ENCODE measurements at places on chromosomes 3 and 15.

GRCh38 chr15:47715856-47716445 lies 1.4 kb upstream of the SEMA6D start:
- no peak for DNase-seq

- DNase-seq = no peak
These were observed 176.2 kb downstream of the EFHB start for GRCh38 chr3:19757773-19758172.

- DNase-seq = peak; percentile 66
These were observed 318.8 kb upstream of the NAALADL2 start for GRCh38 chr3:174540116-174540908.

GRCh38 chr15:45132844-45133560 lies 3.2 kb downstream of the DUOX1 start:
- no peak for DNase-seq

DNA sequence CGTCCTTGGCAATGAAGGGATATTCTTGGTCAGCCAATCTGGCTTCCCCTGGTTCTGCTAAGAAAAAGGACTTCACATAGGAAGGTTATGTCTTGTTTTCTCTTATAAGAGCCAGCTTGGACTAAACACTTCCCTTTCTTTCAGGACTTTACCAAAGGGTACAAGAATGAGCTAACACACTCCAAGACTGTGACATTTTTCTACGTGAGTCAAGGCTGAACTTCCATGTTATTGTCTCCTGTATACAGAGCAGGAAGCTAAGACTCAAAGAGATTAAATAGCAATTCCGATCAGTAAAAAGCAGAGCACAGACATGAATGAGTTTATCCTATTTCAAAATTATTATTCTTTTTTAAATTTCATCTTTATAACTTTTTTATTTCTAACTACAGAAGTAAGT lies 63.3 kb upstream of the STT3B start:
- DNase-seq = no peak

GRCh38 chr3:98545940-98546339 lies 14.2 kb downstream of the GPR15 start:
- DNase-seq = no peak

- no peak for DNase-seq
These were observed 21.6 kb downstream of the UACA start for GRCh38 chr15:70741677-70742293.

DNA sequence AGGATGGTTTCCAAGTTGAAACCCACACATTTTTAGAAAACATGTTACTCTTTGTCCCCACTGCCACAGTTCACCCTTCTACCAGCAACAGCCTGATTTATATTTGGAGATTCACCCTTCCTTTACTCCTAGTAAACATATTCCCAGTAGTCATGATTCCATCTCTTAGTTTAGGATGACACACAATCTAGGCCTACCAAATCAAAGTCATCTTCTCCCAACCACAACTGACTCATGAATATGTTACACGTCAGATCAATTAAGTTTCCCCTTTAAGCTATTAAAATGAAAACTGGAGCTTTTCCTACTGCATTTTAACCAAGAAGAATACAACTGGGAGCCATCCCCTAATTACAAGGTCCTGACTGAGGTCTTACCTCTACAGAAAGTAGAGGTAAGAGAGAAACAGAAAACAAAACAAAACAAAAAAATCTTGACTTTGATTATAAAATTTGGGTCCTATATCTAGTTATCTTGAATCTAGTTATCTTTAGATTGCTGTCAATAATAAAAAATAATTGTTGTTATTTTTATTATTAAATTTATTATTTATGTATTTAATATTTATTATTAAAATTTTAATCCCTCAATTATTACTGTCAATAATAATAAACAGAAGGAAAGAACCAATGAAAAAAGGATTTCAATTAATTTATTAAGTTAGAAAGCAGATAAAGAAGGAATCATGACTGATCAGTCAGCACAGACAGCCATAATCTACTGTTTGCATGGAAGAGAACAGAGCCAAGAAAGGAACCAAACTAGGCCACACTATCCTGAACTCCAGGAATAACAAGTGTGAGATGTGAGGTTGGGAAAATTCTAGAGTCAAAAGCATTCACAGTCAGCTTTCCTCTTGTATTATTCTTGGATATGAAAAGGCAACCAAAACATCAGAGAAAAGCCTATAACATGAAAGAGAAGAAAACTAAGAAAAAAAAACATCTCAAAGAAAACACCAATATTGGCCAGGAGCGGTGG lies 12.5 kb downstream of the DPH6 start:
- DNase-seq = no peak

DNA sequence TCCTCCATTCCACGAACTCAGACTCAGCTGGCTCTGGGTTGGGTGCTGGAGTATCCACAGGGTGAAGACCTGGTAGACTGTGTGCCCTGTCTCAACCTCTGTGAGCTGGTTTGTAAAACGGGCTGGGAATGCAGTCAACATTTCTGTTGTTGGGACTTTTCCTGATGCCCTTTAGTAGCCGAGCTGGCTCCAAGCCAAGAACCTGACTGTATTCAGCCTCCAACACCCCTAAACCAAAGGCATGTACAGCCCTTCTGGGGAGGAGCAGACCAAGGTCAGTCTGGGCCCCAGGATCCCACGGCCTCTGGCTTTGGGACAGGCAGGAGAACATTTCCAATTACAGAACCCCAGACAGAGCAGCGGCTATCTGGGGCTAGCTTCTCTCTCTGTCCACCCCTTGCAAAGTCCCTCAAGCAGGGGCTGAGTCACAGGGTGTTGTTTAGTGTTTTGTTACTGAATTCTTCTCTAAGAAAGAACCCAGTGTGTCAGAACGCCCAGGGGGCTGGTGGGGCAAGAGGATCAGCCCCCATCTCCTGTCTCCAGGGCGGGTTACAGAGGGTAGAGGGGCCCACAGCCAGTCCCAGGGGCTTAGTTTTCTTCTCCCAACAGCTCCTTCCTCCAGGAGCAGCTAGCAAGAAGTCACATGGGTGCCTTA lies 56.8 kb upstream of the SLC6A6 start:
- no peak for DNase-seq

- peak; percentile 64 for DNase-seq
These were observed 1.5 kb upstream of the MYNN start for GRCh38 chr3:169771497-169772304.

- no peak for DNase-seq
These were observed 2.0 kb downstream of the PPM1M start for GRCh38 chr3:52247409-52248164.

DNA sequence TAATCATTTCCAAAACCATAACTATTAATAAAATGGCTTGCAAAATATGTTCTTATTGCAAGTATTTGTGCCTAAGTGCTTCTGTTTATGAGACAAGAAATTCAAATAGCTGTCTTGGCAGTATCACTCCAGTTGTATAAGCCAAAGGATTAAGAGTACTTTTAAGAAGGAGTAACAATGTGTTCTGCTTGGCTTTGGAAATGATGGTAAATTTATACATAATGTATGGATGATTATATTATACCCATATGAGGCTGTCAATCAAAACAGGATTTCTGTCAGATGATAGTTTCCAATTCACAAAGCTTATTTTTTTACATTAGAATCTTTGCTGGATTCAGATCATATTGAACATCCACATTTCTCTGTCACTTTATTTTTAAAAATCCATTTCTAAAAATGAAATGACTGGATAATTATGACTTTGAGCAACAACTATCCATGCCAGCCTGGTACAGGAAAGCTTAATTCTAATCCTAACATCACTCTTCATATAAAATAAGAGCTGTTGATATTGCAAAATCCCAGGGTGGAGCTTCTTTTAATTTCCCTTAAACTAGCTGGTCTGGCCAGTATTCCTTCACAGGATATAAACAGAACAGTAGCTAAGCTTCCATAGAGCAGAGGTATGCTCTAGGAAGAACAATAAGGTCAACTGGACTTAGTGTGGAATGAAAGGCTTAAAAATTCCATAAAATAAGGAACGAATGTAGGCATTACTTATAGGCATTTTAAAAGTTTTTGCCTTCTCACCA lies 30.0 kb upstream of the ZNF280D start:
- no peak for DNase-seq

GRCh38 chr3:9970020-9970652 lies 16.5 kb downstream of the EMC3 start:
- DNase-seq = no peak

DNA sequence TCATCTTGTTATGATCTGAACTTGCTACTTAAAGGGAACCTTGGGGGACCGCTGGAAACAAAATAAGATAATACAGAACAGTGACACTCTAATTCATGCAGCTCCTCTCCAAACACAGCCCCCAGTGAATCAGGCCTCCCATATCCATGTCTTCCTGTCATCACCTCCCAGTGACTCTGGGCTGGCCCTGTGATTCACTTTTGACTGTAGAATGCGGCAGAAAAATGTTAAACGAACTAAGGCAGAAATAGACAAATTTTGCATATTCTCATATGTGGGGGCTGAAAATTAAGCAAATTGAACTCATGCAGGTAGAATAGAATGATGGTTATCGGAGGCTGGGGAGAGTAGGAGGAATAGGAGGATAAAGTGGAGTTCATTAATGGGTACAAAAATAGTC lies 20.2 kb upstream of the GADL1 start:
- DNase-seq = no peak

DNA sequence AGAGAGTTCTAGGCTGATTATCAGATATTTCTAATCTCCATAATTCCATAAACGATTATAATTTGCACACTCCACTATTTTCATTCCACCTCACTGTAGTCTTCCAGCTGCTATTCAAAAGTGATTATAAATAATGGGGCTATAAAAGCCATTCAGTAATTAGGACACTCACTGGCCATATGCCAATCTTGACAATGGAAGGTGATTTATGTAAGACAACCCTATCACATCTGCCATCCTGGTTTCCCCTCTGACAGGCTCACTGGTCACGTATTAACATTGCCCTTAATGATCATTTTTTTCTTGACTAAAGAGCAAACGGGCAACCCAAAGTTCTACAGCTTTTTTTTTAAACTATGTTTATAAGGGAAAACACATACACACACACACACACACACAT lies 402.4 kb downstream of the MAGI1 start:
- no peak for DNase-seq

GRCh38 chr3:52458770-52459545 lies 3.6 kb downstream of the NISCH start:
- DNase-seq = no peak

- DNase-seq = no peak
These were observed 17.2 kb downstream of the FLNB start for GRCh38 chr3:58025406-58025805.

- no peak for DNase-seq
These were observed 32.3 kb upstream of the ONECUT1 start for GRCh38 chr15:52822475-52822874.

GRCh38 chr3:109900783-109901182 lies 563.4 kb upstream of the DPPA4 start:
- no peak for DNase-seq

DNA sequence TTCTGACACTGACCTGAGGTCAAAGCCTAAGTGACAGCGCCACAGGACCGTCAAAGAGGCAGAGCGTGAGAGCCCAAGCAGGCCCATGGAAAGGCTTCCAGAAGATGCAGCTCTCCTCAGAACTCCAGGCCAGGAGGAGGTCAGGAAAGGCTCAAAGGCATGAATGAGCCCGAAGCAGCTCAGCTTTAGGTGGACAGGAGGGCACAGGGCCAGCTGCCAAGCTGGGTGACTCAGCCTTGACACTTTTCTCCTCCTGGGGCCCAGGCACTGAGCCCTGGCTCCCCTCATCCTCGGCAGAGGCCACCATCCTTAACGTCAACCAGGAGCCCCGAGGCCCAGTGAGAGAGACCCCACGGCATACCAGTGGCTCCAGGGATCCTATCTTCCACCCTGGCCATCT lies 62.9 kb downstream of the ADCY5 start:
- no peak for DNase-seq

DNA sequence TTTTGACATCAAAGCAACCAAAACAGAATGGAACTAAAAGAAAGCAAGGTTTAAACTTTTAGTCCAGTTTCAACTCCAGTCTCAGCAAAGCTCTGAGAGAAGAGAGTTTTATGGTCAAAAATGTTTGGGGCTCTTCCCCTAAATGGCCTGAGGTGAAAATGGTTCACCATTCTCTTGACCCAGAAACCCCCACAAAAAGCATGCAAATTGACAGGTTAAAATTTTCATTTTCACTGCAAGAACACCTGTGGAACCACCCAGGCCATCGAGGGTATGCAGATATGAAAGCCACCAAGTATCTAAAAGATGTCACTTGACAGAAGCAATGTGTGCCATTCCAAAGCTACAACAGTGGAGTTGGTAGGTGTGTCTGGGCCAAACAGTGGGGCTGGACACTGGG lies 195.0 kb downstream of the MAGI1 start:
- DNase-seq = no peak

GRCh38 chr3:19994796-19995195 lies 17.3 kb downstream of the PP2D1 start:
- no peak for DNase-seq

GRCh38 chr3:197155046-197155445 lies 125.4 kb upstream of the MELTF start:
- DNase-seq = no peak

DNA sequence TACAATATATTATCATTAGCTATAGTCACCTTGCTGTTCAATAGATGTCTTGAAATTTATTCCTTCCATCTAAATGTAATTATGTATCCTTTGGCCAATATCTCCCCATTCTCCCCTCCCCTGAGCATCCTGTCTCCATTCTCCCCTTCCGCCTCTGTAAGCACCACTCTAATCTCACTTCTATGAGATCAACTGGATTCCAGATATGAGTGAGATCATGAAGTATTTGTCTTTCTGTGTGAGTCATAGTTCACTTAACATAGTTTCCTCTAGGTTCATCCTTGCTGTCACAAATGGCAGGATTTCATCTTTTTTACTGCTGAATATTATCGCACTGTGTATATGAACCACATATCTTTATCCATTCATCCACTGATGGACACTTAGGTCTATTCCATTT lies 148.8 kb upstream of the NDN start:
- DNase-seq = no peak

GRCh38 chr3:64578062-64578770 lies 109.6 kb downstream of the ADAMTS9 start:
- DNase-seq = no peak

GRCh38 chr3:100993309-100993708 lies at the start of gene ABI3BP:
ABI3BP (minus strand) TSS chr3:100993421; CDS start chr3:100993384, 37 bp downstream.
- DNase-seq = no peak

DNA sequence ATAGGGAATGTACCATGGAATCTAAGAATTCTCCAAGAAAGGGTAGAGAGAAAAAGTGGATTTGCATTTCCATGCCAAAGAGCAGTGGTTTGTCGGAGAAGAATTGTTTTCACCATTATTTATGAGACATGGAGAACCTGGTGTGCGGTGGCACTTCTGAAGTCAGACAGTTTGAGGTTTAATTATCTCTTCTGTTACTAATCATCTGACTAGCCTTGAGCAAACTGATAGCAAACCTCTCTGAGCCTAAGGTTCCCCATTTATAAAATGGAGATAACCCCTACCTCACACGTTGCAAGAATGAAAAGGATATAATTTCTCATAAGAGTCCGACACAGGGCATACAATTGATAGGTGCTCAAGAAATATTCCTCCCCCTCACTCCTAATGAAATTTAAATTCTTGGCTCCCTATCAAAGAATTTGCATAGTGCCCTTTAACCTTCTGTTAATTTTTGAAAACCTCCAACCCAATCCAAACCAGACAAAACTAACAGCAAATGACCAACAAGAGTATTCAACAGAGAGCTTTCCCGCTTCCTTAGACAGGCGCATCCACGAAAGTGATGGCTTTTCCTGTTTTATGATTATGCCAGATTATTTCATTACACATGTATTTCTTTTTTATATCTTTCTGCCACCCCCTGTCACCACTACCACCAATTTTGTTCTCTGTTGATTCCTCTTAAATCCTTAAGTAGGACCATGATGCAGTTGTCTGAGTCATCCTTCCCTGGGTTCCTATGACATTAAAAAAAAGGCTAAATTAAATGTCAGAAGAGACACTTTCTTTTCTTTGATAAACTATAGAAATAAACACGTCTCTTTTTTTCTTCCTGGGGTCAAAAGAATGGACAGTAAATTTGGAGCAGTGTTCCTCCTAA lies 28.5 kb downstream of the TMEM212 start:
- no peak for DNase-seq

All from NT2/D1 (cell line).